ENCODE measurements at places on chromosomes 4 and X.

DNA sequence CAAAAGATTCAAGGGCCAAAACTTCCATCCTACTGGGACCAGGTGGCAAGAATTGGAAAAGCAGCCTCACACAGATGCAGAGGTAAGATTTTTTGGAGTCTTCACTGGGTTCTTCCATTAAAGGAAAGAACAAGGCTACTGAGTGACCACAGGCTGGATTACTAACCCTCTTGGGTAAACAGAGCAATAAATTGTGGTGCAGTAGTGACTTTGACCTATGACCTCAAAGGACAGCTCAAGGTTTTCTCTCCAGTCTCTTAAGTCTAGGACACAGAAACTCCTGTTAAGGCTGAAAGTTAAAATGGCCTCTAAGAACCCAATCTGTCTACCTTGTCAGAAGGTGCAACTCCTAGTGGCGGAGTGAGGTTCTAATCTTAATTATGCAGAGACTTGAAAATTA, 464.9 kb downstream of the SMARCA1 start:
- DNase-seq, result no peak

DNA sequence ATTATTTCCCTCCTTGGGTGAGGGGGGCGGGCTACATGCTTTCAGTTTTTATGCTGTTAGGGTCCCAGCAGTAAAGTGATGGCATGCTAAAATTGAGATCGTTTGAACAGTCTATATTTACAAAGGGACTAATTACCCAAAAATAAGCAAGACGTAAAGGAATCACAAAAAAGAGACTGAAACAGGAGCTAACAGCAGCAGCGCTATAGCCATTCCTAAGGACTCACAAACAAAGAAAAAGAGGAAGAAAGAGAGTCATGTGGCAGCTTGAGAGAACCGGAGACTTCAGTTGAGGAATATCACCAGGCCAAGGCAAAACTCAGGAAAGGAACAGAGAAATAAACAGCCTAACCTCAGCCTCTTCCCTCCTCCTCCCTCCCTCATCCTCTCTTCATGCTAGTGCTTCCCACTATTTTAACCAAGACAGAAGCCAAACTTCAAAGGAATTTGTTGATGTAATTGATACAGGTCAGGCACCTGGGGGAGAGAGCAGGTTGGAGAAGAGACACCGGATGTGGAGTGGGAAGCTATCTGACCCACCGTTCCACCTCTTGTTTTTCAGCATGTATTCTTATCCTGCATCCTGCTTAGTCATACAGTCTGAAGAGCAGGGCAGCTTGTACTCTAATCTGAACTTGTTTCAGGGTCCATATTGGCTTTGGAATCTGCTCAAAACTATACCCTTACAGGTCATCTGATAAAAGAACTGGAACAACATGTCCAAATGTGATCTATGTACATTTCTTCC, 383.7 kb downstream of the NAF1 start:
- DNase-seq, result no peak

DNA sequence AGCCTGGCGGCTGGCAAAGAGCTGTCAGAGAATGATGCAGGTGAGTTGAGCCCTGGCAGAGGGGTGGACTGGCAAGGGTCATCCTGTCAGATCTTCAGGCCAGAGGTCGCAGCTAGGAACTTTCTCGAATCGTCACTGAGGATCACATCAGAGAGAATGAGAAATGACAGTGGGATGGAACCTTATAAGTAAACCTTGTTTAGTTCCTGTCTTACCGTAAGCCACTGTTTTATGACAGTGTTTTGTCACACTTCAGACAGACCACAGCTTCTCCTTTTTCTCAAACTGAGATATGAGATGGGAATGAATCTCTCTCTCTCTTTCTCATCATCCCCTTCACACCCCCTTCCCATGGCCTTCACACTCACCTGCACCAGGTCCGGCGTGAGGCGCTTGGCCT, 9.3 kb downstream of the DIPK2B start:
- DNase-seq, result no peak

DNA sequence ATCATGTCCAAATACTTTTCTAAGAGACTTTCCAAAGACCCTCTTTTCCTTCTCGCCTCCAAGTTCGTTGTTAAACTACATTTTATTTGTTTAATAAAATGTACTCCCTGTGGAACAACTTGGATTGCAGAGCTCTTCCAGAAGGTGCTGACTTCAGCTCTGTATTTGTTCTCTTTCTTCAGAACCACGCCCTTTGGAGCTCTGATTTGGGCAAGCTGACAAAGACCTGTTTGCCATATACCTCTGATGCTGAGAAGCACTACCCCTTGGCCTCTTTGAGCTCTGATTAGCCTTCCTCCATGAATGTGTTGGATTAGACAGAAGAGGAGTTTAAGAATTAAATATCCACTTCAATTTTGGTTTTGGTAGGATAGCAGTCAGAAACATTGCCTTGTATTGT, 815.1 kb upstream of the POU3F4 start:
- DNase-seq, result no peak

- DNase-seq, result no peak
Observed at GRCh38 chr4:17562157-17562556, 14.8 kb upstream of the LAP3 start.

DNA sequence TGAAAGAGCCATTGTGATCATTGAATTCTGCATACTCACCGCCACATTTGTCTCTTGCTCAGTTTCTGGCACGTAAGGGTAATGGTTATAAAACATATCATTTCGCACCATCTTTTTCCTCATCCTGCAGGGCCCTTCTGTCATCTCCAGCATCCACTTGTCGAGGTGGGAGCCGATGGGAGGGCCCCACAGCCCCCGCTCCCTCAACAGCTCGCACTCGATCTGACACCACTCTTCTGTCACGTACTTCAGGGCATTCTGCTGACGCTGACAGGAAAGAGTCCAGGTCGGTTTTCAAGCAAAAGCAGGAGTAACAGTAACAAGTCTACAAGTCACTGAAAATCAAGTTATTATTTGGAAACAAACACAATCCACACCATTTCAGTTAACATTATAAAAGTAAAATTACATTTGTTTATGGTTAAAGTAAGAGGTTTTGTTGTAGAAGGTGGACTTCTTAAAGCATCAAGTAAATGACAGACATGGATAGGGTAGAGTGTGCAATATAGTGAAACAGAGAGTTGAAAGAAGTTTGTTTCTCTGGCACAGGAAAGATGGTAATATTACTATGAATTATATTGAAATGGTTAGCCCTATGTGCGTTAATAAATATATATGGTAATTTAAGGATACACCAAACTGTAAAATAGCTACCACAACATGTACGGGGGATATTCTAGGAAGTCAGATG, 150.6 kb downstream of the CDS1 start:
- DNase-seq, result no peak

- DNase-seq, result no peak
Observed at GRCh38 chrX:118989886-118990285, 15.5 kb downstream of the LONRF3 start.

GRCh38 chr4:158071931-158072330, 100.9 kb downstream of the GASK1B start:
- DNase-seq, result no peak

GRCh38 chrX:118216509-118216908, 99.9 kb upstream of the KLHL13 start:
- no peak for DNase-seq

DNA sequence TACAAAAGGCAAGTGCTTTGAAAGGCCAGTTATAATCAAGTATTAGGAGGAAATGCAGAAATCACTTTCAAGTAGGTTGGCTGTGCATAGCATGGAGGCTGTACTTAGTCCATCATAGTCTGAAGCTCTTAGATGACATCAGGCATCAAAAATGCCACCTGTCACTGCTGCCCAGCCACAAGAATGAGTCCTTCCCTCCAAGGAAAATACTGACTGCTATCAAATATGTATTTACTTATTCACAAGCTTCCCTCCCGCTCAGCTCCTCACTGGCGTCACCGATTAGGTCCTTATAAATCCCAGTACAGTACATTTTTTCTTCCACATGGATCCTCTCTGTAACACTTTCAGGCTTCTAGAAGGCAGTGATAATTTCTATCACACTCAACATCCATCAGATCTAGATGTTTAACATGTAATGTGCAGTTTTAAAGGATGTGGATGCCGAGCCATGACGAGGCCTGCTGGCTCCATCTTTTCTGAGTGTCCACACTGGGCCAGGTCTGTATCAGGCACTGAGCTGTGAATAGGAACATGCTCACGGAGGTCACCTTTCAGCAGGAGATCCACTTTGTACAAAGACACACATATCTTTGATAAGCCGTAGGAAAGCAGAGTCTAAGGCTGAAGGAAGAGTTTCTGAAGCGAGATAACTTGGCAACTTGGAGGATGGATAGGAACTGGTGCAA, 121.9 kb downstream of the PALLD start:
- no peak for DNase-seq

GRCh38 chr4:136731025-136731424, 801.3 kb downstream of the PCDH18 start:
- DNase-seq, result no peak

GRCh38 chr4:180449395-180449956, 1793.7 kb upstream of the TENM3 start:
- DNase-seq, result no peak

GRCh38 chrX:9526965-9527364, 62.1 kb downstream of the TBL1X start:
- no peak for DNase-seq
